NCI-H1105 treated with DMSO at 0.1 percent for 48 hours (cell line): ENCODE measurements at places on chromosomes 2 and 18.
A peak's percentile ranks its signal among the peaks of the same experiment; 100 is the strongest.

DNA sequence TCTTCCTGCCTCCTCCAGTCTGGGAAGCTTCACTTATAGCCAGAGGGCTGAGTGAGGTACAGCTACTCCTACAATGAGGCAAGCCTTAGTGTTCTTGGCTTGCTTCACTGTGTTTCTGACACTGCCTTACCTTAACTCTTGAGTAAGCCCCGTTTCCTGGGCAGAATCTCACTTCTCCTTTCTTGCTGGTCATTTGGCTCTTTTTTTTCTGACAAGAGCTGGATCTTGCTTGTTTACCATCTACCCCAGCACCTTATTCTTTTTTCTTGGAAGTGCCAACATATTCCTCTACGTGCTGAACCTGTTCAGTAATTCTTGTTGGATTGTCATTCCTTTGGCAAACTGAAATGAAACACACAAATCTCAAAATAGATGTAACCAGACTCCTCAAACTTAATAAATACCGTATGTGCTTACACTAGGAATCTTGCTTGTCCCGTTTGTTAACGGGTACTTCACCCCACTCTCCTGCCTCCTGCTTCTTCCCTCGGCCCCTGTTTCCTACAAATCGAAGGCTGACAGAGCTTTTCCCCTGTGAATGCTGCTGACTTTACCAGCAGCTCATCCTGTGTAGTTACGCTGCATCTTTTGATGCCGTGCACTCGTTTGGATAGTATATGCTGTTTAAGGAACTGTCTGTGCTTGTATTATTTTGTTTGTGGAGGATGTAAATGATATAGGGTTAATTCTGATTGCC lies 132.2 kb downstream of the FMNL2 start:
- no peak for DNase-seq

DNA sequence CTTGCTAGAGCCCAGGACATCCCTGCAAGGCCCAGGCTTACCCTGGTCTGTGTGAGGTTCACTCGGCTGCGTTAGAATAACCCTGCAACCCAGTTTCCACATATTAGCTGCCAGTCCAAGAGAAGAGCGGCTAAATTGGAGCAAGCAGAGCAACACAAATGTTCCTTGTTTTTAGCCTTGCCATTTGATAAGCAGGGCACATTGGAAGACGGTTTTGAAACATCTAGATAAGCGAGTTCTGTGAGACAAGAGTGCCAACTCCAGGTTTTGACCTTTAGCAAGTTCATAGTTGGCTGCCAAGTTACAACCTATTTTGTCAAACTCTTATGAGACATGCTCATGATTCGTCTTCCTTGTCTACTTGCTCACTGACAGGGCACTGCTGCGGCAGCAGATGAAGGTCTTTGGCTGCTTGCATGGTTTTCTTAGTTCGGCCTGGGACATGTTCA lies 23.5 kb downstream of the DPP4 start:
- DNase-seq = no peak

GRCh38 chr2:167398873-167399272 lies 510.6 kb downstream of the XIRP2 start:
- no peak for DNase-seq

DNA sequence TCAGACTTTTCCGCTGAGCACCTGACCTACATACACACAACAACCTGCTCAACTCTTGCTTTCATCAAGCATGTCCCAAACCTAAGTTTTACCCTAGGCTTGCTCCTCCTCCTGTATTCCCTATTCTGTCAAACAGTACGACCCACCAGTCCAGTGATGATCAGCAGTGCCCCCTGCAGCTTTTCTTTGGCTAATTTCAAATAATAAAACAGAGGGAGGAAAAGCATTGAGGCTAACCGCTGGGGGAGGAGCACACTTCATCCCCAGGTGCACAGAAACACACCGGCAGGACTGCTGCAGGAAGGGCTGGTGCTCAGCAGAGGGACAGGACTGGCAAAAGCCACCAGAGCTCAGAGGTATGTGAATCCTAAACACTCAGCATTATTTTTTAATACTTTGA lies 21.2 kb downstream of the E2F6 start:
- DNase-seq = no peak

- no peak for DNase-seq
Observed at GRCh38 chr18:40063488-40063887, 1891.5 kb upstream of the PIK3C3 start.

DNA sequence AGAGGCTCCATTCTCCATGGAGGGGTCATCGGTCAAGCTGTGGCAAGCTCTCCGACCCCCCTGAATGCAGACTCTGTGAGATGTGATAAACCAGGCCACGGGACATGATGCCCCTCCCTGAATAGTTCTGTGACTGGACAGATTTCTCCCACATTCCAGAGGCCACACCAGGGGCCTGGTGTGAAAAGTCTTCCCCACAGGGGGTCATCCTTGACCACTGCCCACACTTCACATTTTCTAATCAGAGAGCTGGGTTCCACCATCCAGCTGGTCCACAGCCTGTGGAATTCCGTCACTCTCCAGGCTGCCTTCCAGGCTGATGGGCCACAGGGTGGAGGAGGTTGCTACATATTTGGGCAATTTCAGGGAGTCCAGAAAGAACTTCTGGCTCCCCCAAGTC lies 51.3 kb upstream of the CYRIA start:
- DNase-seq = no peak

DNA sequence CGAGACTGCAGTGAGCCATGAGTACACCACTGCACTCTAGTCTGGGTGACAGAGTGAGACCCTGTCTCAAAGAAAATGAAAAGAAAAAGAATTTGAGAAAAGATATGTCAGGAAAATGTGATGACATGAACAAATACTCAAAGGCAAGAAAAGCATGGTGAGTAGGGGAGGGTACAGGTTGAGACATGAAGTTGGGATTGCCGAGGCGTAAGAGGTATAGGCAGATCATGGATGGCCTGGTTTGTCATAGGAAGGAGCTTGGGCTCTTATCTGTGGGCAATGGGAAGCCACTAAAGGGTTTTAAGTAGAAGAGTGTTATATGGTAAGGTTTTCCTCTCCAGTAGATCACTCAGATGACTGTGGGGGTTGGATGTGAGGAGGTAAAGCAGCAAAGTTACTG lies 32.3 kb downstream of the SPAST start:
- no peak for DNase-seq

DNA sequence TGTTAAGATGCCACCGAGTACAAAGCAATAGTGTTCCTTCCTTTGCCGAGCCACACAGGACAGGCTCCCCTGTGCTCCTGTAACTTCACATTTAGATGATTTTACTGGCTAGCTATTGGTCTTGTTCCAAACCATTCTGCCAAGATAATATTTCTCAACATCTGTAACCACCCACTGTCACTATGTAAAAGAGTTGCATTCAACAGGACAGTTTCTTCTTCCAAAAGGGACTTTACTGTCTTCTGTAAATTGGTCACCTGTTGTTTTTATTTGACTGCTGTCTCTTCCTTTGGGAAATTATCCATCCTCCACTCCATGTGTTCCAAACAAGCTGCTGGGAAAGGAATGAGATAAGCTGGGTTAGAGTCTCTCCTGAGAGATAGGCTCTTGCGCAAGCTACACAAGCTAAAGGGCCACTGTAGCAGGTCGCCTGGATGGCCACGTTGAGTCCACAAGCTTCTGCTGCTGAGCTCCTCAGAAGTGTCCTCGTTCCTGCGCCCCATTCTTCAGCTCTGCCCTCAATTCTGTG lies 14.4 kb upstream of the BZW1 start:
- DNase-seq = no peak

- no peak for DNase-seq
Observed at GRCh38 chr2:44926957-44927356, 14.5 kb upstream of the SIX3 start.

DNA sequence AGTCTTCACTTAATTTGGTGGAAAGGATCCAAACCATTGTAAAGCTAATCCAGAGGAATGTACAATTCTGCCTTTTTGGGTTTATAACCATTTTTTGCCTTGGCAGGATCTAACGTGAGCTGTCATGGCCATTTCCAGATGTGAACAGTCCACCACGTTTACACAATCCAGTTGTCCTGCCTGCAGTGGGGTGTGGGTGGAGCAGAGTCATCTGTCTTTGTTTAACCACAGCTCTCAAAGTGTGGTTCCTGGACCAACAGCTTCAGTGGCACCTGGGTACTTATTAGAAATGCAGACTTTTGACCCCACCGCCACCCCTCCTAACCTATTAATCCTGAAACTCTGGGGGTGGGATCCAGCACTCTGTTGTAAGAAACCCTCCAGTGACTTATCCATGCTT lies 35.9 kb downstream of the FHOD3 start:
- no peak for DNase-seq

DNA sequence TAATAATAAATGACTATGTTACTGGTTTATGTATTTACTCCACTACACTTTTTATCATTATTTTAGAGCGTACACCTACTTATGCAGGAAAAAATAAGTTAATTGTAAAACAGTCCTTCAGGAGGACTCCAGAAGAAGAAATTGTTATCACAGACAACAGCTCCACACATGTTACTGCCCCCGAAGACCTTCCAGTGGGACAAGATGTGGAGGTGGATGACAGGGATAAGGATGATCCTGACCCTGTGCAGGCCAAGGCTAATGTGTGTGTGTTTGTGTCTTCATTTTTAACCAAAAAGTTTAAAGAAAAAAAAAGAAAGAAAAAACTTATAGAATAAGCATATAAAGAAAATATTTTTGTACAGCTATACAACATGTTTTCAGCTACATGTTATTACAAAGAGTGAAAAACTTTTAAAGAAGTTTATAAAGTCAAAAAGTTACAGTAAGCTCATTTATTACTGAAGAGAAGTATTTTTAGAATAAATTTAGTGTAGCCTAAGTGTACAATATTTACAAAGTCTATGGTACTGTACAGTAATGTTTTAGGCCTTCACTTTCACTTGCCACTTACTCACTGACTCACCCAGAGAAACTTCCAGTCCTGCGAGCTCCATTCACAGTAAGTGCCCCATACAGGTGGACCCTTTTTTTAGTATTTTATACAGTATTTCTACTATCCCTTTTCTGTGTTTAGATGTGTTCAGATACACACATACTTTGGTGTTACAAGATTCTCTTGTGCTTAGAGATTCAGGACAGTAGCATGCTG lies 7.5 kb downstream of the TGFBRAP1 start:
- DNase-seq = no peak

- DNase-seq = no peak
Observed at GRCh38 chr2:191836853-191837769, 9.8 kb downstream of the CAVIN2 start.

- no peak for DNase-seq
Observed at GRCh38 chr2:137411585-137411984, 552.7 kb upstream of the HNMT start.

- no peak for DNase-seq
Observed at GRCh38 chr18:25470062-25470461, 118.1 kb upstream of the ZNF521 start.

- peak; percentile 54 for DNase-seq
Observed at GRCh38 chr2:129922571-129923264, 56.7 kb upstream of the RAB6C start.

- DNase-seq = no peak
Observed at GRCh38 chr2:100397118-100397860, 20.2 kb downstream of the CHST10 start.

GRCh38 chr2:96955762-96956161 lies 30.6 kb downstream of the FAM178B start:
- DNase-seq = no peak

DNA sequence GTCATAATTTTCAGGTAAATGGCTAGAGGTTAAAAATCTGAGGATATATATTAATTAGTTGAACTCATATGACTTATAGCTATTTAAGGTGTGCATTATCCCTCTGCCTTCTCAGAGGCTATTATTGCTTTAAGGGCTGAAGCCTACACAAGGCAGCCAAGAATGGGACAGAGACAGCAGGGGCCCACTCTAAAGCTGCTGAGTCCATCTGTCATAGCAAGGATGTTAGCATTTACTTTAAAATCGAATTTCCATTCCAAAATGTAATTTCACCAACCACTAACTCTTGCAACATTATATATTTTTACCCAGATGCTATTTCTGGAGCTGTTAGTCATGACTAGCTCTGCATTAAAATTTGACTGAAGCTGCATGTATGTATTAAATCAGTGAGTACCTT lies 236.3 kb upstream of the FSIP2 start:
- no peak for DNase-seq

DNA sequence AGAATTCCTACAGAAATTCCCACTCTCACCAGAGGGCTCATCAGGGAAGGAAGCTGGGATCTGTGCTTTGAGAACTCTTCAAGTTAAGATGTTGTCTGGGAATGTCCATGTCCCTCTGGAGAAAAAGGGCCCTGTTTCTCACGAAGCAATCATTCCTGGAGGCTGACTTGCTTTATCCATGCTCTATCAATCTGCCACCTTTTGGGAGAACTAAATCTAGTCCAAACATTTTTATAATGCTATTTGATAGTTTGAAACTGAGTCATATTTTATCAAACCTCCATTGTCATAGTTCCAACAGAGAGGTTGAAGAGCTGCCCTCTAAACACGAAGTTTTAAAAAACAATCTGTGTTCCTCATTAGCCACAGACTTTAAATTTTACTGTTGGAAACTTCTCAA lies 219.2 kb downstream of the MTX2 start:
- DNase-seq = no peak

DNA sequence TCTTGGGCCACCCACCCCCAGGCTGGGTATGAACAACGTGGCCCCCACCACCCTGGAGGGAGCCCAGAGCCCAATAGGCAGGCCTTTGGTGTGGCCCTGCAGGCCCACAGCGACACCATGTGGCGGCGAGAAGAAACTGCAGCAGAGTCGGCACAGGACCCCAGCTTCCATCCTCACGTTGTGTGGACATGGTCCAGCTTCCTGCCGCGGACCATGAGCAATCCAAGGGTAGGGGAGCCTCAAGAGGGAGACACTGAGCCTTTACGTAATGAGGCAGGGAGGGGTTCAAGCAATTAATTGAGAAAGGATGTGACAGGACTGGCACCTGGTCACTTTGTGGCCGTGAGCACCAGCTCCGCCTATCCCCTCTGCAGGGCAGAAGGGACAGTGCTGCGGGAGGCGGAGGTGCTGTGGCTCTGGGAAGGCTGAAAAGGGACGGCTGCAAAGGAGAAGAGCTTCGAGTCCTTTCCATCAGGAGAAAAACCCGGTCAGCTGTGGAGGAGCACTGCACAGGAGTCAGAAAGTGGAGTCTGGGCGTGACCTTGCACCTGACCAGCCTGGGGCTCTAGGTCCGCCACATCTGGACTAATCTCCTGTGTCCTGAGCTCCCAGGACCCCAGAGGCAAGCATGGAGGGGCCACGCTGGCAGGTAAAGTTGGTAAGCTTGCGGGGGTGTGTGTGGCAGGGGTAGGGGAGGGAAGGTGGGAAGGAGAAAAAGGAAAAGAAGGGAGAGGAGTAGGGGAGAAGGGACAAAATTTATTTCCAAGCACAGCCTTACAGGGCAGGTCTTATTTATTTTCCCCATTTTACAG lies 44.9 kb downstream of the TMEM37 start:
- DNase-seq = peak; percentile 38

GRCh38 chr2:47675196-47675825 lies 107.6 kb upstream of the MSH6 start:
- no peak for DNase-seq

- no peak for DNase-seq
Observed at GRCh38 chr2:134190807-134191203, 63.1 kb upstream of the MGAT5 start.

GRCh38 chr2:158325031-158325781 lies 131.3 kb downstream of the CCDC148 start:
- no peak for DNase-seq

- DNase-seq = no peak
Observed at GRCh38 chr2:20677301-20678085, 10.5 kb downstream of the GDF7 start.

GRCh38 chr2:229601396-229601795 lies 113.0 kb downstream of the DNER start:
- DNase-seq = no peak

GRCh38 chr2:33607251-33607721 lies 8.2 kb upstream of the FAM98A start:
- DNase-seq = no peak
